Omental fat pad (tissue), 4 donors: ENCODE measurements at places on chromosomes 4 and X.

GRCh38 chr4:113784497-113785250 is 23.1 kb upstream of the CAMK2D start:
- DNase-seq = no peak

DNA sequence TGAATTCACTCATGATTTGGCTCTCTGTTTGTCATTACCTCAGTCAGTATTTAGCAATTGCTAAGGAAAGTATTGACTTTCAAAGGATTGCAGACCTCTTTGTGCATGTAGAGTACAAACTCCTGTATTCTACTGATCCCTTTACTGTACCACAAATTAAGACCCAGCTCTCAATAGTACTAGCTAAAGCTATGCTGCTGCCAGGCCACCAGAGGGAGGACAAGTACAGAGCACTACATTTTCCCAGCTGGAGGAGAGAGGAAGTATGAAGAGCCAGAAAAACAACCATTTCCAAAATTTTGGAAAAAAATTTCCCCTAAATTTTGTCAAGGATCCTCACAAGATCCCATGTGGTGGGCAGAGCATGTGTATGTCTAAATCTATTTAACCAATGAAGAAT is 175.0 kb upstream of the MTMR8 start:
- no peak for DNase-seq

DNA sequence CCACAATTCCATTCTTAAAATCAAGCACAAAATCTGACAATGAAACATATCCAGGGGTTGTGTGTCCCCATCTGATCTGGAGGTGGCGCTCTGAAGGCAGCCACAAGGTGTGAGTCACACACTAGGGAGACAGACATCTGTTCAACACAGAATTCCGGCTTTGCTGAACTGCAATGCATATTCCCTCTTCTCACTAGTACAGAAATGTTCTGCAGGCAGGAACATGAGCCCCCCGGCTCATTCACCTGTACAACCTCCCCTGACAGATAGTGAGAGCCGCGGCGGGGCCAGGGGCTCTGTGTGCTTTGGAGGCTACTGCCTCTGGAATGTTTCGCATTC is 41.9 kb downstream of the WDR1 start:
- DNase-seq = no peak

- DNase-seq = no peak
These were observed 118.2 kb downstream of the ZNF827 start for GRCh38 chr4:145820407-145820806.

GRCh38 chr4:185874516-185875230 is 62.7 kb upstream of the SORBS2 start:
- no peak for DNase-seq

DNA sequence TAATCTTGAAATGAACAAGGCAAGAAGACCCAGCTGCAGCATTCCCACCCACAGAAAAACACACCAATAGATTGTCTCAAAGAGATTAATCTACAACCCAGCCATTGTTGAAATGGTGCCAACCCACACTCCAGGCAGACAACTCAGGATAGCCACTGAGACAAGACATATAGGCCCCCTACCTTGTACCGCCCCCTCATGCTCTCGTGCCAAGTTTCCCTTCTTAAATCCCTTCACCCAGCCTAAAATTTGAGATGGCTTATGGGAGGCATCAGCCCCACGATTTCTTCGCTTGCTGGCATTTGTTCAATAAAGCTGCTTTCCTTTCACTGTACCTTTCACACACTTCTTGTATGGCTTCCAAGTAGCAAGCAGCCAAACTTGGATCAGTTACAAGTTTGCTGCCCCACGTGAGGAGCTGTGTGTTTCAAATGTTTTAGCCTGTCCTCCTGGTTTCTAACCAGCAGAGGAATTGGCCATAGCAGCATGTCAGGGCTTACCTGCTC is 1754.1 kb downstream of the C4orf33 start:
- DNase-seq = no peak

GRCh38 chrX:6386837-6387236 is 148.1 kb downstream of the VCX3A start:
- no peak for DNase-seq

GRCh38 chr4:69760455-69760854 is at the start of gene SULT1B1:
Gene SULT1B1 (minus strand): TSS chr4:69760620. CDS start chr4:69755217, 5,403 bp downstream.
- no peak for DNase-seq

- no peak for DNase-seq
These were observed 29.7 kb downstream of the MANBA start for GRCh38 chr4:102730968-102731533.

GRCh38 chr4:69936566-69936965 is 5.7 kb downstream of the CSN1S1 start:
- no peak for DNase-seq

GRCh38 chr4:71348586-71348985 is 9.8 kb downstream of the SLC4A4 start:
- DNase-seq = no peak

DNA sequence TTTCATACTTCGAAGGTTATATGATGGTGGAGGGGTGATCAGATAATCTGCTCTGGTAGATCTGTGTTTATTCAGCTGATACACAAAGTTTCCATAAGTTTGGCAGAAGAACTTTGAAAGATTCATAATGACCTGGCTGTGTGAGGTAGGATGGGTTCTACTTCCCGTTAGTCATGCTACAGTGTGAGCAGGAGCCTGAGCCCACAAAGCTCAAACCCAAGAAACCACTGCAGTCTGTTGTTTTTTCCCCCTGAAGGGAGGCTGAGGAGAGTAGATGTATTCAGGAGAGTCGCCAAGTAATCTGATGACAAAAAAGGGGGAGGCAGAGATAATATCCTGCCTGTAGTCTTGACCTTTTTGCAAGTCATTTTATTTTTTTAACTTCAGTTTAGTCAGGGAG is 52.8 kb upstream of the PPP3CA start:
- DNase-seq = no peak

- DNase-seq = no peak
These were observed 177.7 kb upstream of the PSAPL1 start for GRCh38 chr4:7612311-7612897.

DNA sequence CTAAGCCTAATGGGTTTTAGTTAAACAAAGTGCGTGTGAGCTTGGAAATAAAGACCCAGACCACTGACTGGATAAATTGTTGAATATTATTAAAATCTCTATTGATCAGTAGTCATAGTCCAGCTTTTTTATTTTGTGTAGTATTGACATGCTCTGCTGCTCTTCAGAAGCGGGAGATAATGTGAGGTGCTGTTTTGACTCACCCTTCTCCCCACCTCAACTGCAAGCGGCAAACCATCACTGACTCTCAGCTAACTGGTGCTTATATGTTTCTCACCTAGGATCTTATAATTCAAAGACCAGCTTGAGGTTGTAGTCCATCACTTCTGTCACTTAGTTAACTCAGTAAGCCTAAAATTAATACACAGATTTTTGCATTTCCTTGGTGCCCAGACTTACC is 72.2 kb downstream of the COMMD8 start:
- no peak for DNase-seq

- DNase-seq = no peak
These were observed 85.0 kb downstream of the NFKB1 start for GRCh38 chr4:102586002-102586643.

DNA sequence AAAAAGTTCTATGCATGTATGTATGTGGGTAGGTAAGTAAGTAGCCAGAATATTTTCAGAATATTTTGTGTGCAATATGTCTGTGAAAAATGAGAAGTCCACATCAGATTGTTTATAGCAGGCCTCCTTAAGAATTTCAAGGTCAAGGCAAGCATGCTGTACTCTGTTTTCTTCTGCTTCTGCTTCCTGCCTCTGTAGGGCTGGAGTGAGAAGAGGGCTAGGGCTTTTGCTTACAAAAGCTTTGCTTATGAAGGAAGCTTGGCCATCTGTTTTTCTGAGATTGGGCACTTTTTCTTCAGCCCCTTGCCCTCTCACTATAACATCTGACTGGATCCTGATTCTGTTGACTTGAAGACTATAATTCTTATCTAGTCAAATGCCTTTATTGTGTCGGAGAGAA is 150.4 kb downstream of the EMCN start:
- DNase-seq = no peak

DNA sequence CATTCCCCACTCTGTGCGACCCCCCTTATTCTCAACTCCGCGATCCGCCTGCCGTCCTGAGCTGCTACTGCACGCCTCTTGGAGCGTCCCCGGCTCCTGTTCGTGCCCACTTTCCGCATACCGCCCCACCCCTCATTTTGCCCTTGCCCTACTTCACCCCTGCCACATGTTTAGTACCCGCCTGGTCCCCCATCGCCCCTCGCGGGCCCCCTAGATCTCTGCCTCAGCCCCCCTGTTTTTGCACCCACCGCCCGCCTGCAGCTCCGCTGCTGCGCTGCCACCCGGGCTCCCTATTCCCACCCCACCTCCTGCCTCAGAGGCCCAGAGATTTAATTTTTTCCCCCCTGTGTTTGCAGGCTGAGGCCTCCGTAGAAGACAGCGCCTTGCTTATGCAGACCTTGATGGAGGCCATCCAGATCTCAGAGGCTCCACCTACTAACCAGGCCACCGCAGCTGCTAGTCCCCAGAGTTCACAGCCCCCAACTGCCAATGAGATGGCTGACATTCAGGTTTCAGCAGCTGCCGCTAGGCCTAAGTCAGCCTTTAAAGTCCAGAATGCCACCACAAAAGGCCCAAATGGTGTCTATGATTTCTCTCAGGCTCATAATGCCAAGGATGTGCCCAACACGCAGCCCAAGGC is 1.4 kb downstream of the MAGED1 start:
- DNase-seq = no peak

- peak; percentile 52 for DNase-seq
These were observed at the start of gene SH3BP2 for GRCh38 chr4:2792711-2793585. Gene SH3BP2 (plus strand): TSS chr4:2793085. CDS start chr4:2820618, 27,533 bp downstream.

DNA sequence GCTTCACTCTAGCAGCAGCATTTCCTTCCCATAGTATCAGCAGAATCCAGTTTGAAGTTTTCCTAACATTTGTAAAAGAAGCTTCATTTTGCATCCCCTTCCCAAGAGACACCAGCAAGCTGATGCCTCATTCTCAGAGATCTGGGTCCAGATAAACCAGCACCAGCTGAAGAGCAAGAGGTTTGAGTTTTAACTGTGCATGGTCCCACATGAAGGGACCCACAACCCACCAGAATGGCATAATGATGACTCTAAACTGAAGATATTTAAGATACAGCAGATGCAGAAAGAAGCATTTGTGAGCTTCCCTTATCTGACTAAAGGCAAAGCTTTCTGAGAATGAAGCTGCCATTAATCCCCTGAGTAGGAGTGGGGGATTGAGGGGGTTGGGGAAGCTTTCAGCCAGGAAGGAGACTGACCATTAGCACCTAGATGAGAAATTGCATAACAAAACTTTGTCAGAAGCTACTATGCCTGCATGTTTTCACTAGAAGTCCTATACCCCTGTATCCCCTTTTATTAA is 18.6 kb downstream of the NUDT6 start:
- DNase-seq = no peak

DNA sequence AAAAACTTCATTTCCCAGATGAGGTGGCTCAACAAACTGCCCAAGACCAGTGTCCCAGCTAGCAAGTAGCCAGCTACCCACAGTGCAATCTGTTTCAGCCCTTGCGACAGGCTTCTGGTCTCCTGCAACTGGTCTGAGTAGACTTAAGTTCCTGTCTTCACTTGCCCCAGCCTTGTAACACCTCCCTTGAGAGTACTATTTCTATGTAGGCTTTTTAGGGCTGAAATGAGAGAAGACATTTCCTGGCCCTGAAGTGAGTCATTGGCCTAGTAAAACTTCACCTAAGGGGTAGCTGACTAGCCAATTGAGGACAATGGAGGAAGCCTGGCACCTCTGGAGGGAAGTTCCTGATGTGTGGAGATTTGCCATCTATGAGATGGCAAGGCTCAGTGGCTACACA is 80.1 kb upstream of the STIM2 start:
- no peak for DNase-seq

GRCh38 chr4:2356123-2357069 is 62.0 kb downstream of the ZFYVE28 start:
- DNase-seq = no peak

DNA sequence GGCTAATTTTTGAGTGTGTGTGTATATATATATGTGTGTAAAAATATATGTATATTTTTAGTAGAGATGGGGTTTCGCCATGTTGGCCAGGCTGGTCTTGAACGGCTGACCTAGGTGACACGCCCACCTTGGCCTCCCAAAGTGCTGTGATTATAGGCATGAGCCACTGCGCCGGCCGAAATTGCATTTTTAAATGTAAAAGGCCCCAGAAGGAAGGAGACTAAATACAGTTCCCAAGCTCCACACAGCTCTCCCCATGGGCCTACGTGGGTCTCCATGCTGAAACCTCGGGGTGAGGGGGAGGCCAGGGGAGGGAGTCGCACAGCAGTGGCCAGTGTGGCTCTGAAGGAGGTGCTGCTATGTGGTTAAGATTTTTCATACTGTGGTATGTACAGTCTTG is 12.8 kb upstream of the CDKN2AIP start:
- DNase-seq = no peak

DNA sequence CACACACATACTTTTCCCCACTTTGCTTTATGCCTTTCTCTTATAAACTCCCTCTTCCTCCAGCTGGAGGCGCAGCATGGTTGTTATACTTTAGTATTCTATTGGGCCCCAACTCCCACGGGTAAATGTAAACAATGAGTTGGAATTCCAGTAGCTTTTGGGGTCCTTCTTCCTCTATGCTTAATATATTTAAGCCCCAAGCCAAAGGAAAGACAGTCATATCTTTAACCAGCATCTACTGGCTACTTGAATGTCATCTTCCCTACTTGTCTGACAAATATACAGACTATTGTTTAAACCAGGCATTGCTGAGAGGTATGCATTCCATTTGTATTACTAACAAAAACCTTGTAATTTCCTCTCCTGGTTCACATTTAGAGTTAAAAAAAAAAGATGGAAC is 72.9 kb downstream of the WDR19 start:
- no peak for DNase-seq

GRCh38 chr4:41349021-41349420 is 92.3 kb downstream of the UCHL1 start:
- DNase-seq = no peak

GRCh38 chrX:119759248-119759766 is 919 bp downstream of the SOWAHD start:
- no peak for DNase-seq

DNA sequence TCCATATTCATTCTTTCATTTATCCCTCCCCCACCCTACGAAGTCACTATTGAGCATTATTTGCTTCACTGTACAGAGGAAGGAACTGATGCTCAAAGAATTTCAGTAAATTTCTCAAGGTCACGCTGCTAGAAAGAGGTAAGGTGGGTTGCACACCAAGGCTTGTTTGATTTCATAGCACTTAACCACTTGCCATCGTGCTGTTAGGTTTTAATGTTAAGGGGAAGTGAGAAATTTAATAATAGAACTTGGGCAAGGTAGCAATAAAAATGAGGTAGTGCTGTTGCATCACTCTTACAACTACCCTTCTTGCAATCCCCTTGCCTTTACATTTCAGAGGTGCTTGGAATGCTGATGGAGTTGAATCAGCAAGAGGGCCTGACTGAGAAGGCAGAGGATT is 343.1 kb downstream of the MID1IP1 start:
- DNase-seq = no peak
